ENCODE measurements at places on chromosomes 3 and 15.

DNA sequence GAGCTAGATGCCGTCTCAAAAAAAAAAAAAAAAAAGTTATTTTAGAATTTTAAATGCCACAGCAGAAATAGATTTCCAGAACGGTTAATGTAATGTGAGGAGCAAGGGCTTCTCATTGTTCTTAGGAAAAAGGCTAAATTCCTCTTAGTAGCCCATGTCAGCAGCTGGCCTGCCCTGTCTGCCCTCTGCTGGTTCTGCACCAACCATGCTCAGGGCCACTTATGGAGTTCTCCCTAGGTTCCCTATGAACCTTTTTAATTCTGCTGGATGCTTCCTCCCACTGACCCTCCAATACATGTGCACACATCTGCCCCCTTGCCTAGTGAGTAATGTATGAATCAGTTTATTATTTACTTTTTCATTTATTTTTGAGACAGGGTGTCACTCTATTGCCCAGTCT is 32.2 kb upstream of the DPPA4 start:
- DNase-seq, result no peak

DNA sequence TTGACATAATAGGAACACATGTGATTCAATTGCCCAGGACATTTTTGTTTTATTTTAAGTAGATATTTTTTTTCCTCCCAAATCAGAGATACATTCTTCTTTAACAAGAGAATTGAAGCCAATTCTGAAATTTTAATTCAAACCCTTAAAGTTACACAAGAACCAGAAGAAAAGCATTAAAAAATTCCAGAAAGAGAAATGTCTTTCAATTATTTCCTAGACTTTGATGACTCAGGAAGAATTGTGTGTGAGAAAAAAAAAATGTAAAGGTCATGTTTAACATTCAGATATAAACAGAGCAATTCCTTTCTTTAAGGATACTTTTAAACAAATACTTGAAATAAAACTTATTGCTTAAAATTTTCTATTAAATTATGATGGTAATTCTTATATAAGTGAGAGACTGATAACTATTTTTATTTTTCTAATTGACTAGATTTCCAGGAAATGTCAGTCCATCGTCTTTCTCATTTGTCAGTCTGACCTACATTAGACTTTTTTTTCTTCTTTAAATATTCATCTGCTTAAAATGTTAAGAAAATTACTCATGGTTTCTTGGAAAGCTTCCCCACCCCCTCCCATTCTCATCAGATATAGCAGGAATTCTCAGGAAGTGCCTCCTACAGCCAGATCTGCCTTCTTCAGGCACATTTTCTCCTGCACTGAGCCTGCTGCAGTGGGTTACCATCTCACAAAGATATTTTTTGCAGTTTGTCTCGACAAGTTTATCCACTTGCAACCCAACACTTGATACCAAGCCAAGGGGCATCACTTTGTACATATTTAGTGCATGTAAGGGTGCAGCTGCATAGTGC is 261.8 kb upstream of the CBLB start:
- DNase-seq, result peak; percentile 93

DNA sequence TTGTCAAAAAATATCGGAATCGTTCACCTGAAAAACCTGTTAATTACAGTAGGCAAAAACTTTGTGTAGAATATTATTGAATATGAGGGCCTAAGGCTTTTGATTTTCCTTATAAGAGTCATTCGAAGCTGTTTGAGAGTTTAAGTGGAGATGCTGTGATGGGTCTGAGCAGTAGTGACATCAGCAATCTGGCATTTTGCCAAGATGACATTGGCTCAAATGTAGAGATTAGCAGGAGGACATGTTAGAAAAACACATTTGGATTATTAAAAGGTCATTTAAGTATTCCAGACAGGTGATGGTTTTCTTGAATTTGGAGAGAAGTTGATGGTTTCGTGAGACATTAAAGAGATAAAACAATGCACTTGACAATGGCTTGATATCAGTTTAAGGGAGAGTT is 12.9 kb downstream of the OR5AC2 start:
- DNase-seq, result no peak

DNA sequence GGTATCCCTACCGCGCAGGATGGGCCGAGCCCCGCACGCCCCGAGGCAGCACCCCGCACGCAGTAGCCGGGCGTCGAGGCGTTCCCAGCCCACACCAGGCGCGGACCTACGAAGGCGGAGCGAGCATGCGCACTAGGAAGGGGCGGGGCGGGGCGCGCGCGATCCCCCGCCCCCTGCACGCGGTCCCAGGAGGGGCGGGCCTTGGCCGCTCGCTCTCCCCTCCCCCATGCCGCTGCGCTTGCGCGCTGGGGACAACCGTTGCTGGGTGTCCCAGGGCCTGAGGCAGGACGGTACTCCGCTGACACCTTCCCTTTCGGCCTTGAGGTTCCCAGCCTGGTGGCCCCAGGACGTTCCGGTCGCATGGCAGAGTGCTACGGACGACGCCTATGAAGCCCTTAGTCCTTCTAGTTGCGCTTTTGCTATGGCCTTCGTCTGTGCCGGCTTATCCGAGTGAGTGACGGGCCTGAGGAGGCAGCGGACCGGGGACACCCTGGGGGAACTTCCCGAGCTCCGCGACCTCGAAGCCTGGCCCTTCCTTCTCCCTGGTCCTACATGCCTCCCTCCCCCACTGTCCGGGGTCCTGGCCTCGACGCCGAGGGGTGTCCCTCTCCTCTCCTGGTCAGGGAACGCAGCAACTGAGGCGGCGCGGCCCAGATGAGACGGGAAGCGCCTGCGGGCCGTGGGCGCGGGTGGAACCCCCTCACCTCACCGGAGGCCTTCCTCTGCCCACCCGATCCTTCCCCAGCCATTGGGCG is at the start of gene SPESP1:
SPESP1 (plus strand) TSS at position 258 of the 755 bp plus-strand sequence; CDS start at position 387, 129 bp downstream.
- DNase-seq, result peak; percentile 30

DNA sequence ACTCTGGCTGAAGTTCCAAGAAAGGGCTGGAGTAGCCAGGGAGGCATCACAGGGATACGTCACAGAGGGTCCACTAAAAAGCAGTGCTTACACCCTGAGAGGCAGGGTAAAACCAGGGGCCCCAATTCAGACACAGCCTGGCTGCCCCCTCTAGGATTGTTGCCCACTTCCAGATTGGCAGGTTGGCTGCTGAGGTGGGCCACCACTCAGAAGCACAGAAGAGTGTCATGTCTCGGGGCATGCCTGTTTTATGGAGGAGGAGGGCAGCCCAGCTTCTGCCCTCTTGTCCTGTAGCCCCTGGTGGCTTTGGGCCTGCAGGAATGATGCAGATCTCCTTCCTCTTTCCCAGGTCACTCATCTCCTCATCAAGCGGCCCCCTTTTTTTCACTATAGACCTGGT is 24.0 kb downstream of the NOX5 start:
- no peak for DNase-seq

DNA sequence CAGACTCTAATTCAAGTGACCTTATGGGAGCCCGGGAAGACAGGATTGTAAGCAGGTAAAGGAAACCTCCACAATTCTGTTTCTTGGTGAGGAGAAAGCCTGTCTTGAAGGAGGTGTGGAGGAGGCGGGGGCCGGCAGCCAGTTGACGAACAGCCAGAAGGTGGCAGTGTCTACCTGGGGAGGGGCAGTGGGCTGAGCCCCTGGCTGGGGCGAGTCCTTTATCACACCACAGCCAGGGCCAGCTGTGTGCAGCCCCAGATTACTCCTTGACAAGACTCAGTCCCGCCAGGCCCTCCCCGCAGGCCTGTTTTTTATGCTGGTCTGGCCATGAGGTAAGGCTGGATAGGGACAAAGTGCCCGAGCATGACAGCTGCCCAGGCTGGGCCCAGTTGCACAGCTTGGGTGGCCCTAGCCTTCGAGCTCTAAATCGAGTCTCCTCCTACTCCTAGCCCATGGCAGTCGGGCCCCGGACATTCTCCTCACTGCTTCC is 40.9 kb upstream of the IDH2 start:
- DNase-seq, result peak; percentile 66

DNA sequence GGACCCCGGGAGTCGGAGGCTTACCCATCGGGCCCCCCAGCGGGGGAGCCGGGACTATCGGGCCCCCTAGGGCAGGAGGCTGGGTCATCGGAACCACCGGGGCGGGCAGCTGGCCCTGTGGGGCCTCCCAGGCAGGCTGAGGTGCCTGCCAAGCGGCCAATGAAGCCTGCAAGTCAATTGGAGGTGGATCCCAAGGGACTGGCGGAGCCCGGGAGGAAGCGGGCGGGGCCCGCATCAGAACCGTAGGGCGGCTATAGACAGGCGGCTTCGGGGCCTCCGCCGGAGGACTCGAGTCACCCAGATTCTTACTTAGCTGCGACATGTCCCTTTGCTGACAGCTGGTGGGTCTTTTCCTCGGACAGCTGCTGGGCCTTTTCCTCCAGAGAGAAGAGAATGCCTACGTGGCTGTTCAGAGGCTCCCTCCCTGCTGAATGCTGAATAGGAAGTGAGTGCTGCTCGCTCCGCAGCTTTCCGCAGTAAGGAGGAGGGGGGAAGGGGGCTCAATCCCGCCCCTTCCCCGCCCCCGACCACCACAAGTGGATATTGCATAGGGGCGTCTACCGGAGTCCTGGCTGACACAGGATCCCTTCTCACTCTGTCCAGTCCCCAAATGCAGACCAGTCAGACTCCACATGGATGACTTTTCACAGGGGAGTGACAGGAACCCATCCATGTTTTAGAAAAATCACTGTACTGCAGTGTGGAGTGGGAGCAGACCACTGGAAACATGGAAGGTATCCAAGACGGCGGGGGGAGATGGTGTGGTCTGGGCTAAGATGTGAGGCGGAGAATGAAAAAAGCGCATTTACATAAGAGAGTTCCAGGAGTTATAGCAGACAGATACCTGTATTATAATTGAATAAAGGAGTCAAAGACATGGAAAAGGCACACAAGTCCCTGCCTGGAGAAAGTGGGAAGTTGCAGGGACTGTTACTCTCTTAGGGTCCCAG is at the start of gene MAGEL2:
MAGEL2 (minus strand) TSS at position 447 of the 950 bp plus-strand sequence; CDS start at position 322, 125 bp downstream.
- no peak for DNase-seq

Measured in fibroblast of lung (primary cell).